IPS DF 6.9 (cell line): ENCODE measurements at places on chromosomes 5 and 9.
A peak's percentile ranks its signal among the peaks of the same experiment; 100 is the strongest.

DNA sequence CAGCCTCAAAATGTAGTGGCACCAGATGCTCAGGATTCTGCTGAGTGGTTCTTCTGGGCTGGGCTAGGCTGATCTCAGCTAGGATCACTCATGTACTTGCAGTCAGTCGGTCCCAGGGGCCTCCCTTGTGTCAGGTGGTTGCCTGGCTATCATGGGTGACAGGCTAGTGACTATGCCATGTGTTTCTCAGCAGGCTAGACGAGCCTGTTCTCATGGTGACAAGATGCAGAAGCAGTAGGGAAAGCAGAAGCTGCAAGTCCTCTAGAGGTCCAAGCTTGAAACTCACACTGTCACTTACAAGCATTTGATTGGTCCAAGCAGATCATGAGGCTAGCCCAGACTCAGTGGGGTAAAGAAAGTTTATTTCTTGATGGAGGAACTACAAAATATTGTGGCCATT is 15.2 kb upstream of the KCNMB1 start:
- no peak for DNase-seq

GRCh38 chr9:114898741-114899140 is 31.6 kb downstream of the TNFSF8 start:
- DNase-seq, result no peak

DNA sequence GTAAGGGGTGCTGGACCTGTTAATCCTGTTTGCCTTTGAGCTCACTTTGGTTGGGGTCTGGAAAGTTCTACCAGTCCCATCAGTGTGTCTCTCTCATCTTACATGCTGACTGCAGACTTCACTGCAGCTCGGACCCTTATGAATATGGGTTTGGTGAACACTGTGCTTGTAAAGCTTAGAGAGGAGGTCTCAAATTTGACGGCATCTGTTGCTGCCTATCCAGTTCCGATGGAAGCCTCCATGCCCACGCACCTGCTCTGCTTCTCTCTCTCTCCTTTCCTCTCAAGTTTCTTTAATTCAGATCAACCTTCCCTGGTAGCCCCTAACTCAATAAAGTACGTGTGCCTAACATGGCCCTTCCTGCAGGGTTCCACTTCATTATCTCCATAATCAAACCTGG is 217.9 kb downstream of the HSPA4 start:
- no peak for DNase-seq

DNA sequence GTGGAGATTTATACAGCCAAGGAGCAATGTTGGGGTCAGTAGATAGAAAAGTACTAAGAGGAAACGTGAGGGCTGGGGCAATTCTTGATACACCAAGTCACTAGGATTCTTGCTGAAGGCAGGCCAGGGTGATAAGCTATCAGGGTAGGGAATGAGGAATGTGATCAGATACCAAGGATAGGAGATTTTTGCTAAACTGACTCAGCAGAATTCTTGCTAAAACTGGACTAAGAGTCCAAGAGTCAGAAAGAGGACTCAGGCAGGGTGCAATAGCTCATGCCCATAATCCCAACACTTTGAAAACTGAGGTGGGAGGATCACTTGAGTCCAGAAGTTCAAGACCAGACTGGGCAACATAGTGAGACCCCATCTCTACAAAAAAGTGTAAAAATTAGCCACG is 71.7 kb downstream of the ENTREP1 start:
- DNase-seq, result no peak

DNA sequence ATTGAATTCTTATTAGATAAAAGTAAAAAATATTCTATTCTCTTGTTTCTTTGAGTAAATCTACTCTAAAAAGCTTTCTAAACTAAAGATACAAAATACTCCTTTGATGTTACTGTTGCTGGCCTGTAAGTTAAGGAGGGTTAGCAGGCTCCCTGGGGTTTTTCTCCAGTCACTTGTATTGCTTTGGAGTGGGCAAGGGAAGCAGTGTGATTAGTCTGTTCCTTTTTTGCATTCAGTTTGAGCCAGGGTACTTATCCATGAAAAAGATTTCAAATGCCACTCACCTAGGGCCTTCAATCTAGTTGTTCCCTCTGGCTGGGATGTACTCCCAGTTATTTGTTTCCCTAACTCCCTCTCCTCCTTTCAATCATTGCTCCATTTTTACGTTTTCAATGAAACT is 256.2 kb upstream of the SMC2 start:
- no peak for DNase-seq

DNA sequence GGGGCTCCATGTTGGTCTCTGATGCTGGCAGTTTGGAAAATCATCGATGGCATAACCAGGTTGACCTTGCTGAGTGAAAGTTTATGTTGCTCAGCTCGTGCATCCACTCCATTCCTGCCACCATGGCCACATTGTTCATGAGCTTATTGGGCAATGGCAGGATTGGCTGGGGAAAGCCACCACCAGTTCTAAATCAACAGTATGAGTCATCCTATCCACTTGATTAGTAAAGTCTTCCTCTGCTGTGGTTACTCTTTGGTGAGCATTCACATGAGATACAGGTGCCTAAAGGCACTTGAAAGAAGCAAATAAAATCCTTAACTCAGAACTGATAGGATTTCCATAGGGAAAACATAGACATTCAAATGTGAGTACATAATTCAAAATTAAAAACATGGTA is 131.8 kb upstream of the FBN2 start:
- no peak for DNase-seq

DNA sequence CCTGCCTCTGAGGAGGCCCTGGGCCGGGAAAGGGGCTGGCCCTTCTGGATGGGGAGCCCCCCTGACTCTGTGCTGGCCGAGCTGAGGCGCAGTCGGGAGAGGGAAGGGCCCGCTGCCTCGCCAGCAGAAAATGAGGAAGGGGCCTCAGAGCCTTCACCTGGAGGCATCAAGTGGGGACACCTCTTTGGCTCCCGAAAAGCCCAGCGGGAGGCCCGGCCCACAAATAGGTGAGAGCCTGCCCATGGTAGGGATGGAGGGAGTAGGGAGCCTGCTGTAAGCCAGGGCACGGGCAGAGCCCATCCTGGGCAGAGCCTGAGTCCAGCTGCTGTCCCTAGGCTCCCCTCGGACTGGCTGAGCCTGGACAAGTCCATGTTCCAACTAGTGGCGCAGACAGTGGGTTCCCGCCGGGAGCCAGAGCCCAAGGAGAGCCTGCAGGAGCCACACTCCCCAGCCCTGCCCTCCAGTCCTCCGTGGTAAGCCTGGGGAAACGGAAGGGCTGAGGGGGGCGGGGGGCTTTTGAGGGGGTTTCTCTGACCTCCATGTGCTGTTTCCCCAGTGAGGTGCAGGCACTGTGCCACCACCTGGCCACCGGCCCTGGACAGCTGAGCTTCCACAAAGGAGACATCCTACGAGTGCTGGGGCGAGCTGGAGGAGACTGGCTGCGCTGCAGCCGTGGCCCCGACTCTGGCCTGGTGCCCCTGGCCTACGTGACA is 44.3 kb upstream of the TESK1 start:
- DNase-seq, result no peak

- DNase-seq, result peak; percentile 94
Observed at GRCh38 chr9:127450830-127451607, at the start of the genes LRSAM1 and RPL12. TSS of gene LRSAM1 (plus strand) at chr9:127451510. CDS start at chr9:127454528, 3,018 bp downstream. TSS of gene RPL12 (minus strand) at chr9:127451406. CDS start at chr9:127451317, 89 bp downstream.

- no peak for DNase-seq
Observed at GRCh38 chr5:135487839-135488514, 35.8 kb upstream of the TIFAB start.
